ENCODE measurements at places on chromosomes 3 and 15.

GRCh38 chr15:69061414-69061842, 46.9 kb downstream of the NOX5 start:
- DNase-seq: no peak

DNA sequence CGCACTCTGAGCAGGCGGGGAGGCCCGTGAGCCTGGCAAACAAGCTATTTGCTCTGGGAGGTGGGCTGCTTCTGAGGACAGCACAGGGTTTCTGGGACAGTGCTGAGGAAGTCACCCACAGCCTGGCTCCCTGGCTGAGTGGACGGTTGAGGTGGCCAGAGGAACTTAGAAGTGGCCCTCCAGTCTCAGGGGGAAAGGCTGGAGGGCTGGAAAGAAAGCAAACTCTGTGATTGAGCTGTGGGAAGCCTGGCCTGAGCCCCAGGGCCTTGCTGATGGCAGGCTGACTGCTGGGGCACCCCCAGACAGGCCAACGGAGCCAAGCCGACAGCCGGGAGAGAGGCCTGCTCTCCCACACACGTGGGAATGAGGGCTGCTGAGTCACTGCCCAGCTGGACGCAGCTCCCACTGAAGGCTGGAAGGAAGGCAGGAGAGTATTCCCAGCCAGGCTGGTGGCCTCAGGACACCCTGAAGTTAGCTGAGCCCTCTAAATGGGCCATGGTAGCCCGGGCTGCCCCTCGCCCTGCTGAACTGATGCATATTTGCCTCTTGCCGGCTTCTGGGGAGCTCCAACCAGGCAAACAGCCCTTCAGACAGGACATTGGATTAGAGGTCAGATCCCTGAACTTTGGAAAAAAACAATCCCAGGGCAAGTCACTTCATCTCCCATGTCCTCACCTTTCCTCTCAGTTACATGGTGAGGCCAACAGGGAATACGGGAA, 98.0 kb upstream of the TLE3 start:
- no peak for DNase-seq

GRCh38 chr3:134652886-134653630, 2.2 kb upstream of the KY start:
- no peak for DNase-seq

GRCh38 chr3:108509871-108510270, 525 bp downstream of the MYH15 start:
- DNase-seq: no peak

- no peak for DNase-seq
These were observed 22.1 kb upstream of the PRR23E start for GRCh38 chr3:127170814-127171213.

GRCh38 chr15:79849789-79850188, 47.0 kb downstream of the MTHFS start:
- DNase-seq: no peak

GRCh38 chr3:179558742-179559364, 3.9 kb upstream of the ACTL6A start:
- peak; percentile 10 for DNase-seq

- no peak for DNase-seq
These were observed 93.1 kb upstream of the KBTBD8 start for GRCh38 chr3:66904831-66905493.

GRCh38 chr15:95448531-95449229, 881.8 kb upstream of the NR2F2 start:
- DNase-seq: no peak

GRCh38 chr15:67812241-67812644, 13.1 kb upstream of the SKOR1 start:
- no peak for DNase-seq

- DNase-seq: no peak
These were observed 88.9 kb downstream of the TLE3 start for GRCh38 chr15:70008697-70009290.

- DNase-seq: no peak
These were observed 41.9 kb upstream of the SEMA4B start for GRCh38 chr15:90159213-90159612.

- DNase-seq: no peak
These were observed 8.7 kb upstream of the ST6GAL1 start for GRCh38 chr3:186921578-186921977.

DNA sequence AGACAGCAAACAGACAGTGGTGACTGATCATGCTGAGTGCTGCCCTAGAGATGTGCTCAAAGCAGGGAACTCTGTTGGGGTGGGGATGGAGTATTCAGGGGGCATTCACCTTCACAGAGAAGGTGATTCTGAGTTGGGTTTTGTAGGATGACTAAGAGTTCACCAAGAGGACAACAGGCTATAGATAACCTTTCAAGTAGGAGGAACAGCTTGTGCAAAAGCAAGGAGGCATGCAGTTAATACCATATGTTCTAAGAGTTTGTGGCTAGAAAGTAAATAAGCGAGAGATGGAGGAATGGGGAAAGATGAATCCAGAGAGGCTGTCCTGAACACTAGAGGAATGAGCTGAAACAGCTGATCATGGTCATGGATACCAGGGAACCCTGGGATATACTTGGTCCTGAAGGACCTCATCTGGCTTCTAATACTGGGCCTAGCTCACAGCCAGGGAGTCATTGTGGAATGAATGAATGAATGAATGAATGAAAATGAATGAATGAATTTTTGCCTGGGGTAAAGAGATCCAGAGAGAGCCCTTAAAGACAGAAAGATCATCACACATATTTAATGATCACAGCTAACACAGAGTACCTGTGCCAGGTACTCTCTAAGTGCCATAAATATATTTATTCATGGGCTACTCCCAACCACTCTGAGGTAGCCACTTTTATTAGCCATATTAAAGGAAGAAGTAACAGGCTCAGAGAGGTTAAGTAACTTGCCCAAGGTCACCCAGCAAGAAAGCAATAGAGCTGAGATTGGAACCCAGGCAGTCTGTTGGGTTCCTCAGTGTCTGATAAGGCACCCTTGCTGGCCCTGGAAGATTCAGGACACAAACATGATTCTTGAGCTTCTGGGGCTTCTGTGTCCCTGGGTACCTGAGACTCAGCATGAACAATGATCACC, 22.0 kb downstream of the SMAD6 start:
- DNase-seq: no peak

DNA sequence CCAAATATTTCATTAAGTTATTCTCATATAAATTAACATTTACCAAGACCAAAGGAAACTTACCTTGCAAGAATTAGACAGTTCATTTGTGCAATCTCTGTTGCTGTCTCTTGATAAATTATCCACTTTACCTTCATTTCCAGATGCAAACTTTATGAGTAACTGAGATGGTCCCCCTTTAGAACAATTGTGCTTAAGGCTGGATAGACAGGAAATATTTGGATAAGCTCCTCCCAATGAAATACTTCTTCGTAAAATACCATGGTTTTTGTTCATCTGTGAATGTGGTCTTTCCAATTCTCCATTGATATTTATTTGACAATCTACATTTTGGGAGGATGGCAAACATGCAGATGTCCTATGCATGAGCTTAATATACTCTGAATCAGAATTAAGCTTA, 78.2 kb downstream of the NEDD4 start:
- no peak for DNase-seq

- DNase-seq: no peak
These were observed 2.5 kb upstream of the FANCD2 start for GRCh38 chr3:10023587-10024310.

DNA sequence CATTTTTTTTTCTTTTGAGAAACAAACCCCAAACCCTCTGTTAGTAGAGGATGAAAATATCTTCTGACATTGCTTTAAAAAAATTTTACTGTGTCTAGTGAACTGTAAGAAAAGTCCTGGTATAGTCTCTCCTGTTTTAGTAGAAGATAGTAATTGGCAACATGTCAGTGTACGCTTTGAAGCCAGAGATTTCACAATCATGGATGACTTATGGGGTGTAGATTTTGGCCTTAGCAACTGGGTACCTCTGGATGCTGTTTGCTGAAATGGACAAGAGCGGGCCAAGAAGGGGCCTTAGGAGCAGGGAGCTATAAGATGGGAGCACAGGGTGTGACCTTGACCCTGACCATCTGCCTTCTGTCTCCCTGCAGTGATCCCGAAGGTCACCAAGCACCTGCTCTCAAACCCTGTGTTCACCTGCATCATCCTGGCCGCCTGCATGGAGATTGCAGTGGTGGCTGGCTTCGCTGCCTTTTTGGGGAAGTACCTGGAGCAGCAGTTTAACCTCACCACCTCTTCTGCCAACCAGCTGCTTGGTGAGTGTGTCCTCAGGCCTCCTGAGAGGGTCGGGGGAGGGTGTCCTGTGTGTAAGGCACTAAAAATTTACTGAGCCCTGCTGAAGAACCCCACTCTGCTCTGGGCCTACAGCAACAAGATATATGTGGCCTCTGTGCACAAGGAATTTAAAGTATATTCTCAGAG, 266.7 kb downstream of the SLCO3A1 start:
- DNase-seq: no peak

- DNase-seq: no peak
These were observed 98.0 kb downstream of the CHL1 start for GRCh38 chr3:294581-294980.

- no peak for DNase-seq
These were observed 33.0 kb upstream of the DENND4A start for GRCh38 chr15:65824941-65825544.

DNA sequence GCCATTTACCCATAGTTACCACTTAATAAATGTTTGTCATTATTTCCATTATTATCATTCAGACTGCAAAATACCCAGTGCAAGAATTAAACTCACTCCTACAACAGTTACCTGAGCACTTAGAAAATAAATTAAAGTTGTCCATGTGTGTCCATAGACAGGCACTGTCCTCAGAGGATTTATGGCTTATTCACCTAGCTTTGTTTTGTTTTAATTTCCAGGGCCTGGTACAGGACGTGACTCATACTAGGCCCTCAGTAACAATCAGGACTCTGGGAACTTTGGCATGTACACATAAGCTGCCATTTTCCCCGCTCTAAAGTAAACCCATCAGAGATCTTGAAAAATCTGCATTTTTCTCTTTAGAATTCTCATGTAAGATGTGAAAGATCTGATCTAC, 458.5 kb upstream of the ARRDC4 start:
- DNase-seq: no peak

DNA sequence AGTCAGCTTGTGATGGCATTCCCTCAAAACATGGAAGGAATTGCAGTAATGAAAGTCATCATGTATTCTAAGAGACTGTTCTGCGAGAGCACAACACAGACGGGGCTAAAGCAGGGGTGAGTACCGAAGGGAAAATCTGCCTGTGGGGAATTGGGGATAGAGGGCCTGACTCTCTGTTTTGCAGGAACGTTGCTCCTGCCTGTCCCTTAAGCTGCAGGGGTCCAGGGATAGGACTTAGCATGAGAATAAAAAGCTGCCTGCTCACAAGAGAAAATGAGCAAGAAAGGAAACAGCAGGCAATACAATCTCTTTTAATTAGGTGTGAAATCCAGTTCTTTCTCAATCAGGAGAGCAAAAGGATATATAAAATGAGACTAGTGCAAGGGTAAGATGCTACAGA, 62.2 kb downstream of the TIGIT start:
- no peak for DNase-seq

DNA sequence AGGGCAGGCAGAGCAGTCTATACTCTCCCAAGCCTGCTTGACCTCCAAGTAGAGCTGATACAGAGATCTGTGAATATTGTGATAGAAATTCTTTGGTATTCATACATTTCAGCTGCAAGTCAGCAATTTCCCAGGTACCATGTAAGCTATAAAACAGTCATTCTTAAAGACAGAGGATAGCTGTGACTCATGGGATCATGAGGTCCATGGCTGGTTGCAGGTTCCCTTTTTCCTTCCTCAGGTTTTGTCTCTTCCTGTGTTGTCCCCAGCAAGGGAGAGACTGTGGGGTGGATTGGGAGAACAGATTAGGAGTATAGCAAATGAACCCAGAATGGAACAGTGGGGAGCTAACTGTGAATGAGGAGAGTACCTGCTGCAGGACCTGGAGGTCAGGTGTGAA, 5.4 kb upstream of the P4HTM start:
- no peak for DNase-seq

DNA sequence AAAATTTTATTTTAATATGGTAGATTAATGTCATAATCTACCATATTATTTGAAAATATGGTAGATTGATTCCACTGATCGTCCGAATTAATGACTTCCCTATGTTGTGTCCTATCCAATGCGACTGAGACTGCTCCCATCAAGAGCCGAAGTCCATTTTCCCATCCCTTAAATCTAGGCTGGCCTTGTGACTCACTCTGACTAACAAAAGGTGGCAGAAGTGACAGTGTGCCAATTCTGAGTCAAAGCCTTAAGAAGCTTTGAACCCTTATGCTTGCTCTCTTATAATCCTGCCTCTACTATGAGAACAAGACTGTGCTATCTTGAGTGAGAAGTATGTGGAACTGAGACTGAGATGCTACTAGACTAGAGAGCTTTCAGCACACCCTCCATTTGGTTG, 387.2 kb downstream of the ROBO1 start:
- no peak for DNase-seq

- no peak for DNase-seq
These were observed 85.7 kb downstream of the CRYGS start for GRCh38 chr3:186458306-186459107.

- DNase-seq: no peak
These were observed 322.8 kb upstream of the CTNNB1 start for GRCh38 chr3:40876496-40876895.

- no peak for DNase-seq
These were observed 22.4 kb downstream of the CXCR6 start for GRCh38 chr3:45965653-45966052.

- no peak for DNase-seq
These were observed 80.6 kb downstream of the NCEH1 start for GRCh38 chr3:172630316-172630715.

DNA sequence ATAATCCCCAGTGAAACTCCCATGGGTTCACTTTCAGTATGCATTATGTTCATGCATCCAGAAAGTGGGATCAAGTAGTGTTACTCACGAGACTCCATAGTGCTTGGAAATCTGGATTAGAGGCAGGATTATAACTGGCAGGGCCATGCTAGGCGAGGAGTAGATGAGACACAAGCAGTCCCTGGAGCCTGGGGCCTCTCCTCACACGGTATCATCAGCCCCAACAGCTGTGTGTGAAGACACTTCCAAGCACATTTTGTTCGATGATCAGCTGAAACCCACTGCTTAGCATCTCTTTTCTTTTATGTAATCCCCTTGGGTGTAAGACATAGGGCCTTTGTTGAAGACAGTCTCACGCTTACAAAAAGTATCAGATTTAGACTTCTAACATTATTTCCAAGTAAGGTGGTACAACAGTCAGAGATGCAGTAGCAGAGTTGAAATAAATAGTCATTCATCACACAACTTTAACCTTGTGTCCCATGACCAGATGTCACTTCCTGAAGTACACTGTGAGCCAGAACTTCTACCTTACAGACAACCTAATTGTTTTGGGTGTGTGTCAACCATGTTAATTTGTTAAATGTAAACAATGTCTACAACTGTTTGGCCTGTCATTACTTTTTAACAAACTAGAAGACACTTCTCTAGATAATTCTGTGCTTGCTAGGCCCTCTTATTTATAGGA, 116.9 kb downstream of the GADL1 start:
- DNase-seq: no peak

- DNase-seq: no peak
These were observed 734 bp upstream of the WDR76 start for GRCh38 chr15:43826029-43826507.

DNA sequence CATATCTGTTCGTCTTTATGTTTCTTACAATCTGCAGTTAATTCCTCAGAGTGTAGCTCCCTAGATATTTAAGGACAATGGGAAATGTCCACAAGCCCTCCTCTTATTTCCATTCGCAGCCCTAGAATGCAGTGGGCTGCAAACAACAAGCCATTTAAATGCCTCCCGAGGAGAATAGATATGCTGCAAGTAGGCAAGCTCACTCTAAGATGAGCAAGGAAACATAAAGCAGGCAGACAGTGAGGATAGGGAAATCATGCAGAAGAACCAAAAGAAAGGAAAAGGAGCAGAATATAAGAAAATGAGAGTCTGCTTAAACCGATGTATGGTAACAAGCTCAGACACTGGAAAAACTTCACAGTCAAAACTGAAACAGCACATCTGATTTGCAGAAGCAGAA, 561.9 kb downstream of the GBE1 start:
- no peak for DNase-seq
